ENCODE measurements at places on chromosomes 11 and 22.

- no peak for DNase-seq
Observed at GRCh38 chr22:38981005-38981991, 849 bp upstream of the APOBEC3B start.

- no peak for DNase-seq
Observed at GRCh38 chr11:67178878-67179277, 59.8 kb downstream of the KDM2A start.

DNA sequence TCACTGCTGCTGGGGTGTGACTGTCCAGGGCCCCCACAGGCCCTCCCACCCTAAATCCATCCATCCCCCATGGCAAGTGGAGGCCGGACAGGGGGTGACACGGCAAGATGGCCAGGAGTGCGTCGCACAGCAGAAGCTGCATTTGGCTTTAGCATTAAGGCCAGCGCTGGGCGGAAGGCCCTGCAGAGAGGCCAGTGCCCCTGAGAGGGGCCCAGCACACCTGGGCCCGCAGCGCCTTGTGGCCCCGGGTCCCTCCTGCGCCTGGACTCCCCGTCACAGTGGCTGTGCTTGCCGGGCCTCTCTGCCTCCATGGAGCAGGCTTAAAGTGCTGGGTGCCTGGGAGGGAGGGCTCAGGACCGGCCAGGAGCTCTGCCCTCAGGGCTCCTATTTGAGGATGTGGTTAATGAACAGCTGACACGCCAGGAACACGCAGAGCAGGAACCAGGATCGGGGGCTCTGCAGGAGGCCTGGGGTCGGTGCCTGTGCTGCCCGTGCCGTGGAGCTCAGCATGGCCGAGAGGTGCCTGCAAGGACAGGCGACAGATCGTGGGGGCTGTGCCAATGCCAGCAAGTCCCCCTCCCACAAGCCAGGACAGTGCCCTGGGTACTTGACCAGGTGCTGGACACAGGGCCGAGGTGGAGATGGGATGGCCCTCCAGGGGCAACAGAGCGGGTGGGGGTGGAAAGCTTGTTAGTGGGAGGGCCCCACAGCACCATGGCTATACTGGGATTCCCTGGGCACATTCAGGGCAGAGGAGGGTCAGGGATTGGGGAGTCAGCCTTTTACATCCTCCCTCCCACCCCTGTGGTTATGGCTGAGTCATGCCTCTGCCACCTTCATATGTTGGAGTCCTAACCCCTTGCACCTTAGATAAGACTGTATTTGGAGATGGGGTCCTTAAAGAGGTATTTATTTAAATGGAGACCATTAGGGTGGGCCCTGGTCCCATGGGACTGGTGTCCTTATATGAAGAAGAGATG lies 30.9 kb upstream of the CARS1 start:
- no peak for DNase-seq

GRCh38 chr11:64222651-64223000 lies 3.4 kb downstream of the TRPT1 start:
- DNase-seq = no peak

GRCh38 chr22:36193577-36193976 lies 8.0 kb downstream of the APOL4 start:
- DNase-seq = no peak

GRCh38 chr11:119651802-119652584 lies 77.0 kb downstream of the NECTIN1 start:
- no peak for DNase-seq

DNA sequence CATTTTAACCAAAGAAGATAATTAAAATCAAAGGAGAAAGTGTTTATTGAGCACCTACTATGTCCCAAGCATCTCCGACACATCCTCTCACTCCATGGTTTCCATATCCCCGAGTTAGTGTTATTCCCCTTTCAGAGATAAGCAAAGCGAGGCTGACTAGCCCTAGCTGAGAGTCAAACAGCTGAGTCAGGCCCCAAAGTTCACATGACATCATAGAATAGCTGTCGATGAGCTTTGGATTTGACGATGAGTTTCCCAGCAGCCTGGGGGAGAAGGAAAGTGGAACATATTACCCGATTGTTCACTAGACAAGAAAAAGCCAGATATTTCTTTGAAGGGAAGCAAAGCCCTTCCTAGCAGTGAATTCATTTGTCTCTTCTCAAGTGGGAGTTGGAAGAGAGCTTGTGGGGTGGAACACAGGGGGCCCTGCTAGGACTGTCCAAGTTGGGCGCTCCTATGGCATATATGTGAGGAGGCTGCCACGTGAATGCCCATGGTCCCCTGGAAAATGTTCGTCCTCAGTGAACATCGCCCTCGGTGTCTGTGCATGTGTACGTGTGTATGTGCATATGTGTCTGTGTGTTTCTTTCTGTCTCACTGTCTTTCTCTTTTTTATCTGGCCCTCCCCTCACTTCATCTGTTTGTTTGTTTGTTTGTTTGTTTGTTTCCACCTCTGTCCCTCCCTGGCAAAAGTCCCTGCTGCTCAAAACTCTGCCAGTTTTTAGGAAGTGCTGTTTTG lies 493 bp upstream of the CYTH4 start:
- no peak for DNase-seq

- DNase-seq = no peak
Observed at GRCh38 chr11:47099214-47099917, 77.3 kb downstream of the ARFGAP2 start.

GRCh38 chr11:76732643-76733042 lies 50.5 kb upstream of the TSKU start:
- no peak for DNase-seq

DNA sequence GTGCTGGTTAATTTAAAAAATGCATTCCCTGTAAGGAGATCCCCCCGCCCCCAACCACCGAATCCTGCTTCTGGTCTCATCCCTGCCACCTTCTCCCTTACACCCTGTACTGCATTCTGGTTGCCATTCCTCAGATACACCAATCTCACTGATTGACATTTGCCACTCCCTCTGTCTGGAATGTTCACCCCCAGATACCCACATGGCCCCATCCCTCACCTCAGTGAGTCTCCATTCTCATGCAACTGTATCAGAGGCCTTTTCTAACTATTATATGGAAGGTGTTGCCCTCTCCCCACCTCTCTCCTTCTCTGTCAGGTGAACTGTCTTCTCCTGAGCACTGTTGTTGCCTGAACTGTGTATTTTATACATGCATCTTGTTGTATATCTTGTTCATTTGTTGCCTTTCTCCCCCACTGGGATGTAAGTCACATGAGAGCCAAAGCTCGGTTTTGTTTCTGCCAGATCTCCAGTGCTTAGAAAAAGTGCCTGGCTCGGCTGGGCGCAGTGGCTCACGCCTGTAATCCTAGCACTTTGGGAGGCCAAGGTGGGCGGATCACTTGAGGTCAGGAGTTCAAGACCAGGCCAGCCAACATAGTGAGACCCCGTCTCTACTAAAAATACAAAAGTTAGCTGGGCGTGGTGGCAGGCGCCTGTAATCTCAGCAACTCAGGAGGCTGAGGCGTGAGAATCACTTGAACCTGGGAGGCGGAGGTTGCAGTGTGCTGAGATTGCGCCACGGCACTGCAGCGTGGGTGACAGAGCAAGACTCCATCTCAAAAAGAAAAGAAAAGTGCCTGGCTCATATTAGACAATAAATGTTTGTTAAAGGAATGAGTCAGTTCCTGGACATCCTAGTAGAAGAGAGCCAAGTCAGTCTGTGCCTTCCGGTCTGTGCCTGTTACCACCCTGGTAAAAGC lies 61.0 kb downstream of the TNRC6B start:
- DNase-seq = no peak

- no peak for DNase-seq
Observed at GRCh38 chr11:19458231-19458630, 217.5 kb upstream of the E2F8 start.

- DNase-seq = peak; percentile 42
Observed at GRCh38 chr11:117822074-117823033, 2.2 kb downstream of the FXYD2 start.

- DNase-seq = no peak
Observed at GRCh38 chr11:45580399-45580798, 85.0 kb downstream of the CHST1 start.

- DNase-seq = no peak
Observed at GRCh38 chr11:64690235-64690634, 32.8 kb downstream of the NRXN2 start.

DNA sequence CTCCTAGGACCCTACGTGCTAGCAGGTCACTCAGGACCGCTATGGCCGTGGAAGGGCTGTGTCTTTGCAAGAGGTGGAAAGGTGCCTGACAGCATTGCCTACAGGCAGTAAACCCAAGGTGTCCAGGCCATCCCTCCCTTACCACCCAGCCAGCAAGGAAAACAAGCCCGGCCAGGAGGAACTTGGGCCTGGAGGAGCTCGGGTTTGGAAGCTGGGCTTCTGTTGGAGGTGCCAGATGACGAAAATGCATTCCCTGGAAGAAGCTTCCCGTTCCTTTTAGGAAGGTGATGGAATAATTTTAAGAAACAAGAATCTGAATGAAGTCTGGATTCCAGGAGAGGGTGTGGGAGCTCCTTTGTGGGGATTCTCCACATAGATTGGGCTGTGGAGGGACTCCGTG lies 23.6 kb downstream of the FBLN1 start:
- no peak for DNase-seq

- no peak for DNase-seq
Observed at GRCh38 chr11:111303461-111303860, 5.1 kb downstream of the POU2AF3 start.

GRCh38 chr11:107924306-107924705 lies 3.9 kb upstream of the RAB39A start:
- no peak for DNase-seq

DNA sequence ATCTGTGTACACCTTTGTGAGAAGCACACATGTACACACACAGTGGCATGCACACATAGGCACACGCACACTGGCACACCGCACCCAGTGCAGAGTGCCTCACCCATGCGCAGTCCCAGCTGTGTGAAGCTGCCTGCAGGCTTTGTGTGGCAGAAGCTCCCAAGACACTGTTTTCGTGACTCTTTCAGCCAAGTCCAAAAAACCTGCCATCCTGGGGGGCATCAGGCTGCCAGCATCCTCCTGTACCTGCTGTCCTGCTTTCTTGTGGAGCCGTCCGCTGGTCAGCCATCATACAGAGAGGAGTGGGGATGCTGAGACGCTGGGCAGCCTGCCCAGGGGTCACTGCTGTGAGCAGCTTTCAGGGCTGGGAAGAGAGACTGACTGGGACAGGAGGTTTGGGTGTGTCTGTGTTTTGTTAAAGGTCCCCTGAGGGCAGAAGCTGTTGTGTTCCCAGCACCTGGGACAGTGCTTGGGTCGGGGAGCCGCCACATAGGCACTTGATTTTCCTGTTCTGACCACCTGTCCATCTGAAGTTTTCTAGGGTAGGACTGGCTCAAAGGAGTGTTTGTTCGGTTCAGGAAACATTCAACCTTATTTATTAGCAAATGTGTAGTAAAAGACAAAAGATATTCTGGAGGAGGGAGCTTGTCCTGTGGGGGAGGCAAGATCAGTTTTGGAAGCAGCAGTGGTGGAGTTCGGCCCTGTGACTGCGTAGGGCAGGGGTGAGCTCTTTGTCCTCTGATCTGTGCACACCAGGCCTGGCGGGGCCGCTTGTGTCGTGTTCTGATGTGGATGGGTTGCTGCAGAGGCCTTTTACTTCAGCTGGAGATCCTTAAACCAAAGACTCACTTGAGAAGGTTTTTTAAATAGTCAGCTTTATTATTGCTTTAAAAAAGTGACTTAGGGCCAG lies 29.7 kb downstream of the AP2A2 start:
- DNase-seq = no peak

GRCh38 chr11:23211221-23211620 lies 350.9 kb upstream of the CCDC179 start:
- DNase-seq = no peak

- DNase-seq = no peak
Observed at GRCh38 chr11:95576146-95576845, 213.3 kb downstream of the FAM76B start.

GRCh38 chr11:104279587-104279986 lies 115.6 kb upstream of the PDGFD start:
- DNase-seq = no peak

GRCh38 chr11:36009473-36009872 lies 65.6 kb downstream of the LDLRAD3 start:
- no peak for DNase-seq

DNA sequence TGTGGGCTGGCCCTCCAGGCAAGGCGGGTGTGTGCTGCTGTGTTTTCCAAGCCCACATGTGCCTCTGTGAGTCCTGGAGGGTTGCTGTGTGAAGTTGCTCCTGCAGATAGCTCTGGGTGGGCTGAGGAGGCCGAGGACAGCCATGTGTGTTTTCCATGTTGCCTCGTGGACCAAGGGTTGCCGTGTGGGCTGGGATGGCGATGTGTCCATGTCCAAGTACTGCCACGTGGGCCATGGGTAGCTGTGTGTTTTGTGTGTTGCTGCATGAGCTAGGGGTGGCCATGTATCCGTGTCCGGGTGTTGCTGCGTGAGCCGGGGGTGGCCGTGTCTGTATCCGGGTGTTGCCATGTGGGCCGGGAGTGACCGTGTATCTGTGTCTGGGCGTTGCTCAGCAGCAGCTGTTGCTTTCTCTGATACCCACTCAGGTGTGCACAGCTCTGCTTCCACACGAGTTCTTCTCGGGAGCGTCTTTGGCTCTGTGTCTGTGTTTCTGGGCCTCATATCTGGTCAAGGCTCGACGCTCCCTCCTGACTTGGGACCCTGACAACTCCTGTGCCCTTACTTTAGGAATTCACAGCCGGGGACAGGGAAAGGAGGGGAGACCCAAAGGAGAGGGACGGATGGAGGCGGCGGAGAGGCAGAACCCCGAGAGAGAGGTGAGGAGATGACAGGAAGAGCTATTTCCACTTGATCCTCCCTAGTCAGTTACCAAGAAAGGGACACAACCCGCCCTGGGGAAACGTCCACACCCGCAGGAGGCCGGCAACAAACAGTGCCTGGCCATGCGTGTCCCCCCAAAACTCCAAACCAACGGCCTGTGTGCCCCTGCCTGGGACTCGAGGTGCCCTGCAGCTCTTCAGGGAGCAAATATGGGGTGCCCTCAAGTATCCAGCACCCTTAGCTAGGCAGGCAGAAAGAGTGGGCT lies 83.1 kb downstream of the PHF21B start:
- no peak for DNase-seq

DNA sequence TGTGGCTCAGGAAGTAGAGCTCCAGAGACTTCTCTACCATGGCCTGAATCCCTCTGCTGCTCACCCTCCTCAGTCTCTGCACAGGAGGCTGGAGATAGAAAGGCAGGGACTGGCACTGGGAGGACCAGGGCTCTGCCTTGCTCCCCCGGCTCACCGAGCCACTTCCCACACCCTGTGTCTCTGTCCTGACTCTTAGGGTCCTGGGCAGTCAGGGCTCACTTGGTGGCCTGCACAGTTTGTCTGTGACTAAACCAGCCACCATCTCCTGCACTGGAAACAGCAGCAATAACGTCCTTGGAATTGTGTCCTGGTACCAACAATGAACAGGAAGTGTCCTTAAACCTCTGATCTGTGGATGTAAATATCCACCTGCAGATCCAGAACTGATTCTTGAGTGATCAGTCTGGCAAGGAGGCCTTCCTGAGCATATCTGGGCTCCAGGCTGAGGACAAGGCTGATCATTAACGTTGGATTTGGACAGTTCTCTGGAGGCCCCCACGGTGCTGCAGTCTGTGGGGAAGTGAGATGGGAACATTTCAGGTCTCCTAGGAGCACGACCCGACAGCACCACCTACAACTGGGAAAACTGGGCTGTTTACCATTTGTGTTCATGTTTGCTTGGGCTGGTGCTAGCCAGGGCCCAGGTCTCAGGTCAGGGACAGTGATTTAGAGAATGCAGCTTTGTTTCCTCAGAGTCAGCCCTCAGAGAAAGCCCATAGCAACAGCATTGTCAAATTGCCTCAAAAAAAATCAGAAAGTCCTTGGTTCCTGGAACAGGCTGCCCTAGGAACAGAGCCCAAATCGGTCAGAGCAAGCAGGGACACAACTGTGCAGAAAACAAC lies 82.5 kb downstream of the ZNF280B start:
- DNase-seq = no peak

Data from stimulated activated CD4-positive, alpha-beta T cell treated with anti-CD3 and anti-CD28 coated beads, Interleukin-4, amount 100 ng/mL, for 4 hours (primary cell).